Activated CD4-positive, alpha-beta T cell treated with anti-CD3 and anti-CD28 coated beads, Interleukin-2, amount 50 U/mL, for 4 hours (primary cell): ENCODE measurements at places on chromosomes 6 and 20.

GRCh38 chr20:35954907-35955251 lies 577 bp upstream of the SCAND1 start:
- no peak for DNase-seq

DNA sequence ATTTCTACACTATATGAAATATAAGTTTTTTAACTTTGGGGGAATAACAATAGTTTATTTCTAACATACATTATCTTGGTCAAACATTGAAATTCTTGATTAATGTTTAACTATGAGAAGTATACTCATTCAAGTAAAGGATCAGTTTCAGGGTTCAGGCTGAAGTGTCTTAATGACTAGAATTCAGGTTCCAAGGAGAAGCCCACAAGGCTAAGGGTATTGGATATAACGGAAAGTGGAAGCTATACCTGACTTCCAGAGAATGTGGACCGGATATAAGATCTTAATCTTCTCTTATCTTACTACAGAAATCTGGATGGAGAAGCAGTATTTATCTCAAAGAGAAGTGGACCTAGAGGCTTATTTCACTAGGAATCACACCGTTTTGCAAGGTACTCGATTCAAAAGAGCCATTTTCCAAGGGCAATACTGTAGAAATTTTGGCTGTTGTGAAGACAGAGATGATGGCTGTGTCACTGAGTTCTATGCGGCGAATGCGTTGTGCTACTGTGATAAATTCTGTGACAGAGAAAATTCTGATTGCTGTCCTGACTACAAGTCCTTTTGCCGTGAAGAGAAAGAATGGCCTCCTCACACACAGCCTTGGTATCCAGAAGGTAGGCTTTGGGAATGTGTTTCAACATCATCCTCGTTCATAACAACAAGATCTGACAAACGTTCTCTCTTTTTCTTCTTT lies at the start of gene TINAG:
Gene TINAG (plus strand): TSS at position 153 of the 697 bp plus-strand sequence. CDS start 110 bp downstream, at position 263.
- DNase-seq, result no peak

- DNase-seq, result no peak
These were observed 143.5 kb downstream of the ANKRD60 start for GRCh38 chr20:58084966-58085365.

GRCh38 chr6:169905041-169905807 lies 153.8 kb downstream of the ERMARD start:
- DNase-seq, result no peak

GRCh38 chr6:35599761-35600658 lies 87.3 kb upstream of the TULP1 start:
- DNase-seq, result no peak

DNA sequence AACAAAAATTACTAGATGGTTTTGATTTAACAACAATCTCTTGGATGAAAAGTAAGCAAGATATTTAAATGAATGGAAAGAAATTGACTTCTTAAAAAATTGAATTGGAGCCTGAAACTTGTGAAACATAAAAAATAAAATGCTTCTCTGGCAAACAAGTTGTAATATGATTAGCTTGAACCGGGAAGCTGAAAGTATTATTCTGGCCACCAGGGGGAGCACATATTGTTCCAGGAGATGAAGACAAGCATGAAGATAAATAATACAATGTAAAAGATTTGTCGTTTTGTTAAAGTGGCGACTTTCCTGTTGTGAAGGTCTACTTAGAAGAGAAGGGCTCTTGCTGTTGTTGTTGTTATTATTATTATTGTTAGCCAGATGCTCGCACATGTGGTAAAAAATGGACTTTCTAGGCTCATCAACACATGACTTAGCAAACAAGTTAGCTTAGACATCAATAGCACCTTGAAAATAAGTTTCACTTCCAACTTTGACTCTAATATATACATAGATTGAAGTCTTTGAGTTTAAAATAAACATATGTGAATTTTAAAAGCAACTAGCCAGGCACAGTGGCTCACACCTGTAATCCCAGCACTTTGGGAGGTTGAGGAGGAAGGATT lies 14.2 kb downstream of the PAX1 start:
- peak; percentile 5 for DNase-seq

- no peak for DNase-seq
These were observed 109.2 kb upstream of the MCHR2 start for GRCh38 chr6:100103194-100103593.

GRCh38 chr6:21309807-21310221 lies 283.7 kb upstream of the SOX4 start:
- DNase-seq, result no peak

- peak; percentile 97 for DNase-seq
These were observed 2.1 kb upstream of the DDX27 start for GRCh38 chr20:49216991-49217578.

GRCh38 chr6:142913036-142913510 lies 31.9 kb downstream of the HIVEP2 start:
- no peak for DNase-seq

GRCh38 chr6:26121141-26122004 lies 34.1 kb downstream of the HFE start:
- no peak for DNase-seq

DNA sequence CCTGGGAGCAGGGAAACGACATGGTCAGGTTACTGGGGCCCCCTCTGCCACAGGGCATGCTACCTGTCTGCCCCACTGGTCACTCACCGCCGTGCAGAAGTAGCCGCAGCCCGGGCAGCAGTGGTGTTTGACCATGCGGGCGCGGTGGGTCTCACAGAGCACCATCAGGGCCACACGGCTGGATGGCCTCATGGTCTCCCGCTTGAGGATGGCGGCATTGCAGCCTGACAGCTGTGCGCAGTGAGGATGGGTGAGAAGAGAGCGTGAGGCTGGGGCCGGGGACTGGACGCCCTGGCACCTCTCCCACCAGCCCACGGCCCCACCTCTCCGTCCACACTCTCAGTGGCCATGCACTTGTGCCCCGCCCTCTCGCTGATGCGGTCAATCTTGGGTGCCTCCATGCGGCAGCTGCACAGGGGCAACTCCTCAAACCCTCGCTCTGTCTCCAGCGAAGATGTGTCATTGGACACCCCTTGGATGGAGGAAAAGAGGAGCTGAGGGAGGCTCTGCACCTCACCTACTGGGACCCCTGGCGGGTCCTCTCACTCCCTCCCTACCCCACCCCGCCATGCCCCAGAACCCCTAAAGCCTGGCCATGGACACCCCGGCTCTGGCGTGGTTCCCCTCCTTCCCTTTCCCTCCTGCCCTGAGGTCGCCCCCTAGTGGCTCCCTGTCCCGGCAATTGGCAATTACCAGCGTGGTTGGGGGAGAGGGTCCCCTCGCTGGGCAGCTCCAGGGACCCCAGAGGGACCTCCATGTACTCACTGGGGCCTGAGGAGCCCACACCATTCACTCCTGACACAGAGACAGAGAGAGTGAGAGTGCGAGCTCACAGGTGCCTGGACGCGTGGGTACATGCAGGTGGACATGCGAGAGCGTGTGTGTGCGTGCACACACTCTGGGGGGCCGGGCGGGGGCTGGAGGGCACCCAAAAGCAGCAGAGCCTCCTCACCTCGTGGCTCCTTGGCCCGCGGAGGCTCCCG lies 8.9 kb downstream of the EHMT2 start:
- DNase-seq, result peak; percentile 53

- DNase-seq, result no peak
These were observed 135.0 kb upstream of the TNFAIP3 start for GRCh38 chr6:137731960-137732616.

- no peak for DNase-seq
These were observed 485.4 kb downstream of the CDKAL1 start for GRCh38 chr6:21019614-21020013.

GRCh38 chr6:163381118-163381756 lies 33.3 kb upstream of the QKI start:
- DNase-seq, result no peak

DNA sequence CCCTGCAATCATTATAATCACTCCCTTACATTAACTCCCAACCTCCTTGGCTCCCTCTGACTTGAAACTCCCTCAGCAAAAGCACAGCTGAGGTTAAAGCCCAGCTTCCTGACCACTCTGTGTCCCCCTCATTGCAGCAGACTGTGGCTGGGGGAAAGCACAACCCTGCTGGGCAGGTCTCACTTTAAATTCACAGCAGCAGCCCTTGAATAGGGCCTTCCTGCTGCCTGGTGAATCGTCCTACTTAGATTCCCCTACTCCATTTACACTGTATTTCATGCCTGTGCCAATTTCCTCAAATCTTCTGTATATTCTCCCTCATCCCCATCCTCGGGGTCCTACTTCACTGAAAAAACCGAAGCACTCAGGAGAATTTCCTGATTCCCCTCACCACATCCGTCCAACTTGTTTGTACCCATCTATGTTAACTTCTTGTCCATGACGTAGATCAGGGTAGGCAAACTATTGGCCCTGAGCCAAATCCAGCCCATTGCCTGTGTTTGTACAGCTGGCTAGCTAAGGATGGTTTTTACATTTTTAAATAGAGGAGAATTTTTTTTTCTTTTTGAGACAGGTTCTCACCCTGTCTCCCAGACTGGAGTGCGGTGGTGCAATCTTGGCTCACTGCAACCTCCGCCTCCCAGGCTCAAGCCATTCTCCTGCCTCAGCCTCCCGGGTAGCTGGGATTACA lies 31.5 kb upstream of the GCM1 start:
- DNase-seq, result no peak

DNA sequence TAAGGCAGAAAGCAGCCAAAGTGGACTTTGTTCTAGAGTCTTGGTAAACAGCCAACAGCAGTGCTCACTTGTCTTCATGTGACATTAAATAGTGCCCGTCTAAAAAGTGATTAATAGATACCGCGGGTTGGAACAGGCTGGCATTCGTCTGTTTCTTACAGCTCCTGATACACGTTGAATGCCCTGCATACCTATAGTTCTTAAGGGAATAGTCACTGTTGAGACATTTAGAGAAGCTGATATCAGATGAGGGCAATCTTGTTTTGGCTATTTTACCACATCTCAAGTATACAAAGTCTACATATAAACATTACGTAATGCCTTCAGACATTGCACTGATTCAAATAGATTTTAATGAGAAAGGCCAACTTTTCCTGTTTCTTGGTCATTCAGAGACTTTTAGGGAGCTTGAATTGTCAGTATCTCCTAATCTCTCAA lies 374.9 kb upstream of the FLRT3 start:
- no peak for DNase-seq

- DNase-seq, result no peak
These were observed 203.1 kb downstream of the JARID2 start for GRCh38 chr6:15449011-15449410.
